ENCODE measurements at places on chromosomes 4 and X.
A peak's percentile ranks its signal among the peaks of the same experiment; 100 is the strongest.

GRCh38 chr4:179836179-179837075, 2394.2 kb upstream of the AGA start:
- no peak for DNase-seq

GRCh38 chr4:182748283-182748682, 168.9 kb downstream of the DCTD start:
- DNase-seq, result no peak

DNA sequence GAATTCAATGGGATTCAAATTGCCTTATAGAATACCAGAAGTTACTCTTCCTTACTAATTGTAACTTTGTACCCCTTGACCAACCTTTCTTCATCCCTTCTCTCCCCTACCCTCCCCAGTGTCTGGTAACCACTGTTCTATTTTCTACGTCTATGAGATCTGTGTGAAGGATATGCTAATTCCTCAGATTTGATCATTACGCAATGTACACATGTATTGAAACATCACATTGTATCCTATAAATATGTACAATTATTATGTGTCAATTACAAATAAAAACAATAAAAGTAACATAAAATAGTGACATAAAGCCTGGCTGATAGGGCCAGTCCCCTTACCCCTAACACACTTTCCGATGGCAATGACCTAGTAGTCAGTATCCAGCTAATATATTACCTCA, 95.1 kb upstream of the GRIA3 start:
- no peak for DNase-seq

DNA sequence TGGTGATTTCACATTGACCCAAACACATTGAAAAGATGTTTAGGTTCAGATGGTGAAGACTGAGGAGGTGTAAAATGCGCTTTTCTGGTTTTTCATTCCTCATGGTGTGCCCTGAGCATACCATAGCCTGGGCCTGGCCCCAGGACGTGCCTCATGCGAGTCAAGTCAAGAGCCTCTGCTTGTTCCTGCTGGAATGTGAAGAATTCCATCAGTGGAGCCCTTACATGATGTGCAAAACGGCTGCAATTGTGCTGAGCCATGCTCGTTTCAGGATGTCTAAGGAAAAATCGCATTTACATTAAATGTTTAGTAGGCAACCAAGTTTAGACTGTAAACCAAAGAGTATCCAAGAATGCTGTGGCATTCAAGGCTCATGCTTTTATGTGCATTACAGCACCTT, 34.9 kb downstream of the GYG2 start:
- DNase-seq, result no peak

GRCh38 chr4:162847945-162848549, 318.6 kb downstream of the NAF1 start:
- DNase-seq, result no peak

DNA sequence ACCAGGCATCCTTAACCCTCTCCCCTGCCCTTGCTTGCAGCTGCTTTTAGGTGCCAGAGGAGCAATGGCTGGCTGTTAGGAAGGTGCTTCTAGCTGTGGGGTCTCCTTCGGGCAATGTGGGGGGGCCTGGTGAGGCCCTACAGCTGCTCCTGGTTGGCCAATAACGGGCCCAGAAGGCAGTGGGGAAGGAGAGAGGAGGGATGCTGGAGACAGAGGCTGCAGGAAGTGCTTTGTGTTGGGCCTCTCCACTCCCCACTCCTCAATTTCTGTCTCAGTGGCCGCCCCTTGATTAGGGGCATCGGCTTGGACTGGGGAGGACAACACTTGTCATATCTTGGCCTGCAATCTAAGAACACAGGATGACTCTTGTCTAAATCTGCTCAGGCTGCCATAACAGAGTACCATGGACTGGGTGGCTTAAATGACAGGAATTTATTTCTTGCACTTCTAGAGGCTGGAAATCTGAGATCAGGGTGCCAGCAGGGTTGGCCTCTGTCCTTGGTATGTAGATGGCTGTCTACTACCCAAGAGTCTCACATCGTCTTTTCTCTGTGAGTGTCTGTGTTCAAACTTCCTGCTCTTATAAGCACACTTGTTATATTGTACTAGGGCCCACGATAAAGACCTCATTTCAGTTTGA, 374.3 kb downstream of the MID1IP1 start:
- DNase-seq, result no peak

DNA sequence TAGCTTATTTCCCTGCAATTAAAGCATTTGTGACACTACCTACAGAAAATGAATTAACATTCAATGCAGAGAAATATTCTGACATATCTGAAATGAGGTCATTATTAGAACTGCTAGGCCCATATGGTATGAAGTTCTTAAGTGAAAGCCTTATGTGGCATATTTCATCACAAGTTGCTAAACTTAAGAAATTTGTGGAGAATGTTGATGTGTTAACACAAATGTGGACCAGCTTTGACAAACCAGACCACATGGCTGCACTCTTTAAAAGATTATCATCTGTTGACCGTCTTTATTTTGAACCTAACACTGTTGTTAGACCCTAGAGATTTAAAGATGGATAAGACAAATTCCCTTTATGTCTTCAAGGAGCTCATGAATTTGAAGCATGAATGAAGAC, 1024.1 kb downstream of the RPA4 start:
- no peak for DNase-seq

DNA sequence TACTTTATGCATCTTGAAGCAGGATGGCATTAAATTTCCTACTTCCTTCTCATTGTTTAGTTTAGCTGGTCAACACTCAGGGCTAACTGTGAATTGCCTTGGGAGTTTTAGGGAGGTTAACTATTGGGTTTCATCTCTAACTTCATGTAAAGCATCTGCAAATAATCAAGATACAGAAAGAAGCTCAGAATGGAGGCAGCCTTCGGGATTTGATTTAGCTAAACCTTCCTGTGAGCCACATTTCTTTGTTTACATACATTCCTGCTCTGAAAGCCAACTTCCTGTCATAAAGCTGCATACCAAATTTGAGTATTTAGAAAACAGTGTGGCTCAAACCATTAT, 131.7 kb upstream of the PCDH18 start:
- peak; percentile 80 for DNase-seq

GRCh38 chr4:187602339-187603092, 393.1 kb upstream of the ZFP42 start:
- no peak for DNase-seq
